ENCODE measurements at places on chromosomes 7 and 10.

- DNase-seq: no peak
These were observed 131.9 kb downstream of the KCNMA1 start for GRCh38 chr10:77505431-77506334.

- DNase-seq: no peak
These were observed 25.3 kb downstream of the COL13A1 start for GRCh38 chr10:69826789-69827554.

- DNase-seq: no peak
These were observed 33.0 kb upstream of the ZNF273 start for GRCh38 chr7:64869912-64870562.

DNA sequence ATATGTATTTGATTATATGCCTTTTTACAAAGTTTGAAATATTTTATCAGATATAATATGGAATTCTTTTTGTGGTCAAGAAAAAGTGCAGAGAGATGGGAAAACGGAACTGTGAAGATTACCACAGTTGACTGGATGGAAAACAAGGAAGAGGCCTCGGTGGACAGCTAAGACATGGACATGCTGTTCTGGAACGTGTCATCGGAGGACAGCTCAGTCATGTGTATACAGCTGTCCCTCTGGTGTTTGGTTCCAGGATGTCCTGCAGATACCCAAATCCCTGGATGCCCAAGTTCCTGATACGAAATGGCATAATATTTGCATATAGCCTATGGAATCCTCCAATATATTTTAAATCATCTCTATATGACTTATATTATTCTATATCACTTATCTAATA lies 49.4 kb downstream of the TRIL start:
- DNase-seq: no peak

GRCh38 chr10:130018265-130018664 lies 54.2 kb upstream of the EBF3 start:
- no peak for DNase-seq

- no peak for DNase-seq
These were observed 102.4 kb downstream of the SEMA3A start for GRCh38 chr7:84092207-84092606.

DNA sequence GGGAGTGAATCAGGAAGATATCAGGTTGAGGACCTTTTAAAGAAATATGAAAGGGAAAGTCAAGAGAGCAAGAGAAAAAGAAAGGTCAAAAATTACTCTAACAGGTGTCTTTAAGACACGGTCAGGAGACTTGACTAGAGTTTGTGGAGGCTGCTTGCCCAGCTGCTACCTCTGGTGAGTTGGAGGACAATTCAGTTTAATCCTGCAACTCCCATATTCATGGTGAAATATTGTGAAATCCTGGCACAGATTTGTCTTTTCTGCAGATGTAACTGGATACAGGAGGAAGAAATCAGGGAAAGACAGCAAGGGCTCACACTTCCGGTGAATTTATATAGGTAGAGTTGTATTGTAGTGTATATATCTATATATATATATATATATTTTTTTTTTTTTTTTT lies 93.5 kb downstream of the AKAP9 start:
- no peak for DNase-seq

DNA sequence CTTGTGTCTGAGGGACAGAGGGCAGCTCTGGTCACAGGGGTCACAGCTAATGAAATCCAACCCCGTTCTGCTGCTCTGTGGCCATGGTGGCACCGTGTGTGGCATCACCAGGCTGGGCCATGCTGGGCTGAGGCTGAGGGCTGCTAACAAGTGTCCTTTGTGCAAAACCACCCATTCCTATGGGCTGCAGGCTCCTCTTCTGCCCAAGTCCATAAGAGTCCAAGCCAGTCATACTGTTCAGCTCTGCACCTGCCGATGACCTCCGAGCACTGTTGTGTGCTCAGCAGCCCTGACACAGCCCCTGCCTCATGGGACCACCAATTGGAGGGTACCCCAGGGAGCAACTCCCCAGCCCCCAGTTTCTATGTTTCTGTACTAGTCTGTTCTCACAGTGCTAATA lies 133.1 kb downstream of the WDR11 start:
- DNase-seq: no peak

DNA sequence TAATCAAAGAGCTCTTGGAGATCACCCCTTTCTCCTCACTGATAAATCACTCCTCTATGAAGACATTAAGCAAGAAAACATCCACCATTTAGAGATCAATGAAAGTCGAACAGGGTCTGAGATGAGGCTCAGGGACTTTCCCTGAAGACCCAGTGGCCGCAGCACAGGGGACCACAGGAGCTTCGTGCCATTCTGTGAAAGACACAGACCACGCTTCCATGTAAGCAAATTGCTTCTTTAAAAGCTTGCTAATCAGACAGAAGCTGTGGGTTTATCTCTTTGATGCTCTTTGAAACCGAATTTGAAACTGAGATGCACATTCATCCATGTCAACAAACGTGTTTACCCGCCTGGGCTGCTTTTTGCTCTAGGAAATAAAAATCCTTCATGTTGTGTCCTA lies 231.9 kb upstream of the PPP2R2D start:
- DNase-seq: no peak

DNA sequence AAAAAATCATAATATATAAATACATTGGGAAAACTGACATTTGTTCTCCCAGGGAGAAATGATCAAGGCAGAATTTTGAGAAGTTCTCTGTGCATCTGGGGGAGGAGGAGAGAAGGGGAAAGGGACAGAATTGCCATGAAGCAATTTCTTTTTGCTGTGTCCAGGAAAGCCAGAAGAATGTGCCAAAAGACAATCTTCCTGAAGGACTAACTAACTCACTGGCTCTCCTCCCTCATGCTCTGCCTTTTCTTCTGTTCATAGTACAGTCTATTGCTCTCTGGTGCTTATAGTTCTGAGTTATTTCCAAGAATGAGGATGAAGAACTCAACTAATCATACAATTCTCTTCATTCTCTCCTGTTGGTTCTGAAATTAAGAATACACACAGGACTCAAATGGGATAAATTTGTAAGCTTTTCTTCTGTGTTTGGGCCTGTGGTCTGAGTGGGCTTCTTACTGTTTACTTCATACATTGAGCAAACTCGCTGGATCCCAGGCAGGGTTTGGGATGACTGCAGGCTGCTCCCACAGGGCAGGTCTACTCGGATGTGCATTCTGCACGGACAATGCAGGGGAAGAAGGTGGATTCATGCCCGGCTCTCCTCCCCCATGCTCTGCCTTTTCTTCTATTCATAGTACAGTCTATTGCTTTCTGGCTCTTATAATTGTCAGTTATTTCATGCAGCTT lies 22.2 kb upstream of the FAM171A1 start:
- no peak for DNase-seq

DNA sequence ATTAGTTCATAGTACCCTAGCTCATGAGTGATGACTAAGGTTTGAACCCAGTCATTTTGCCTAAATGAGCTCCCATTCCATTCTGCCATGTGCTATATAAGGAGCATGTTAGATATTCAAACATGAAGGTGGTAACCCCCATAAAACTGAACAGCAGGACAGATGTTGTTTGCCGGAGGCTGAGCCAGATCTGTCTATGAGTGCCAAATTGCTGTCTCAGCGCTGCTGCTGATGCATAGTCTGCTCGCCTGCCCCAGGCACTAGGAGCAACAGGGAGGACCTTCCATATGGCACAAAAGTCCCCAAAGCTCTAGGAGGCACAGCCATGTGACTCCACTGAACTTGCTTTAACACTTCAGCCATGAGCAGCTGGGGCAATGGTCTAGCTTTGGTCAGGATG lies 466.0 kb upstream of the GHITM start:
- DNase-seq: no peak

DNA sequence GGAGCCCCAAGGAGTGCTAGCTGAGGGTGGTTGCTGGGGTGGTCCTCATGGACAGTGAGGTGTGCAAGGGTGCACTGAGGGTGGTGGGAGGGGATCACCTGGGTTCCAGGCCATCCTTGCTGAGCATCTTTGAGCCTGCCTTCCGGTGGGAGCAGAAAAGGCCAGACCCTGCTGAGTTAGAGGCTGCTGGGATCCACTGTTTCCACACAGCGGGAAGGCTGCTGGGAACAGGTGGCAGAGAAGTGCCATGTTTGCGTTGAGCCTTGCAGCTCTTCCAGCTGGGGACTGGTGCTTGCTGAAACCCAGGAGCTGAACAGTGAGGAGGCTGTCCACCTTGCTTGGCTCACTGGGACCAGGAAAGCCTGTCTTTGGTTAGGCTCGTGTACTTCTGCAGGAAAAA lies 34.9 kb downstream of the PRF1 start:
- no peak for DNase-seq

DNA sequence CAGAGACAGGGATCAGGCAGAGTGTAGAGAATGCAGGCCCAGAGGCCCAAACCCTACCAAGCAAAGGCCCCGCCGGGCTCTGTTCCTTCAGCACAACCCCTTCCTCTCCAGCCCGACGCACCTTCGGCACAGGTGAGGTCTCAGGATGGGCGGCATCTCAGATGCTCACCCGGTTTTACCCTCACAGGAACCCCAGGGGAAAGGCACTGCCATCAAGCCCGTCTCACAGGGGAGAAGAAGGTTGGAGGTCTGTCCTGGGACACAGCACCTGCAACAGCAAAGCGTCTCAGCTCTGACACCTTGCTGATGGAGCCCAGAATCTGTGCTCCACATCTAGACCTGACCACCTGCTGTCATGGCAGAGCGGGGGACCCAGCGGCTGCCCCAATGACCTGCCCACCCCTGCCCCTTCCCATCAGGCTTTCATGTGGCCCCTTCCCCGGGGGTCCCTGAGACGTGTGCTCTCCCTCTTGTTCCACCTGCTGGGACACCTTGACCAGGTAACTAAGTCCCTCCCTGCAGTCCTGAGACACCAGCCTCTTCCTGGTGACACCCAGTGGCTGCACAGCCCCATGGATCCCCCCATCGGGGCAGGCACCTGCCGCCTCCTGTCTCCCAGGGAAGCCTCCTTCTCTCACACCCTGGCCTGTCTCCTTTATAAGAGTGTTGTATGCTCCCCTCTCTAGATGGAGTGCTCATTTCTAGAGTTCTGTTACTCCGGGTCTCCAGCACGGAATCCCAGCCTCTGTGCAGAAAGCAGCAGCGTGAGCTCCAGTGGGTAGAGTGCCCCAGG lies 315.6 kb downstream of the DNAJB6 start:
- no peak for DNase-seq

- DNase-seq: no peak
These were observed 3.7 kb upstream of the STK32C start for GRCh38 chr10:132311338-132311939.

DNA sequence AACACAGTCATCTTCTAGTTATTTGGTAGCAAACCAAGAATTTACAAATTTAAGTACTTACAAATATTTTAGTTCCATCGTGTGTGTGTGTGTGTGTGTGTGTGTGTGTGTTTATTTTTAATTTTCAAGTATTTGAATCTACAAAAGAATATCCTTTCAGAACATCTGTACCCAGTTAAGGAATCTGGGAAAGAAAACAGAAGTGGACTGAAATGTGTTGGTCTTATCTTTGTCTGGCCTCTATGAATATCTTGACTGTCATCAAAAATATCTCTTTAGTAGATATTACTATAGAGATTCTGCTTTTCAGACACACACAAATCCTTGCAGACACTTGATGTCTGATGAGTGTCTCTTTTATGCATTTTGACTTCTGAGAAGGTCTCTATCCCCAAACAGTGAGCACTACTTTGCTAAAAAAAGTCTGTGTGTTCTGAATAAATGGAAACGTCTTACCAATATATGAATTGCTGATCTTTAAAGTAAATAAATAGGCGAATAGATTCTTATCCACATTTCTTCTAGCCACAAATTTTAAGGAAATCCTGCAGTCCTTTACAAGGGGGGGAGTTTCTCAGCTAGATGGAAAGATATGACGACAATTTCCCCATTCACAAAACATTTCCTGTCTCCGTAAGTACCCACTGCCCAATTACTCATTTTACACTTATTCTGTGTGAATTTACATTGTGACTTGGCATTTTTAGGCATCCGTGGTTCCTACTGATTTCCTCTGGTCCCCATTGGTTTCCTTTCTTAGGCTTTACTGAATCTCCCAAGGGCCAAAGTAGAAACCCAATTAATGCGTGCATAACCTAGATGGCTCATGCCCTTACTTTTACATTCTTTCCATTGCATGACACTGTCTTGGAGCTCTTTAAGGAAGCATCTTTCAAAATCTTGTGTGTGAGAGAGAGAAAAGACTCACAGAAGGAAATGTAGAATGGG lies 36.0 kb downstream of the NRCAM start:
- DNase-seq: no peak

DNA sequence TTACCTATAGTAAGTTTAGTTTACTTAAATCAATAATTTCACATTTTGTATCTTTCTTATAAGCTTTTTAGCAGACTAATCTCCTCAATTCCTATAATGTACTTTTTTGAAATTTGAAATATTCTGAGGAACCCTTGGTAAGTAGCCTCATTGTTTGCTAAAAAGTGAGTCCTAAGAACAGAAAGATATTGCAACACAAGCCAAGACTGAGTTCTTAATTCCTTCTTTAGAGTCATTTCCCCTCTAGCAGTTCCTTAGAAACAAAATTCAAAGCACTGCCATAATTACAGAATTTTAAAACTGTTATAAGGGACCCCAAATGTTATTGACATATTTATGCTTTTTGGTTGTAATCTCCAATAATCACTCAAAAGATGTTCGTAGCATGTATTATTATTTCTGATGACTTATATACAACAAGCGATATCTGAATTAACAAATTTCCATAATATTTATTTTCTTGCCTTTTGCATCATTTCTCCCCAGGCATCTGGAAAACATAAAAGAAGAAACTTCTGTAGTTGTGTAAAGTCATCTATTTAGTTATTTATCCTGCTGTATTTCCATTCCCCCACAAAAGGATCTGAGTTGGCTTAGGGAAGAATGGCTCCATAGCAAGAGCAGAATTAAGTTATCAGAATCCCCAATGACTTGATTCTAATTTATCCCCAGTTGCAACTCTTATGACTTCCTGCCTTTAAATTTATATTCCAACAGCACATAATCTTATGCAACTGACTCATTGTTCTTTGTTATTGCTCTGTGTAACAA lies 67.8 kb downstream of the TMEM26 start:
- DNase-seq: no peak

GRCh38 chr7:93238131-93238530 lies 6.0 kb downstream of the VPS50 start:
- no peak for DNase-seq

DNA sequence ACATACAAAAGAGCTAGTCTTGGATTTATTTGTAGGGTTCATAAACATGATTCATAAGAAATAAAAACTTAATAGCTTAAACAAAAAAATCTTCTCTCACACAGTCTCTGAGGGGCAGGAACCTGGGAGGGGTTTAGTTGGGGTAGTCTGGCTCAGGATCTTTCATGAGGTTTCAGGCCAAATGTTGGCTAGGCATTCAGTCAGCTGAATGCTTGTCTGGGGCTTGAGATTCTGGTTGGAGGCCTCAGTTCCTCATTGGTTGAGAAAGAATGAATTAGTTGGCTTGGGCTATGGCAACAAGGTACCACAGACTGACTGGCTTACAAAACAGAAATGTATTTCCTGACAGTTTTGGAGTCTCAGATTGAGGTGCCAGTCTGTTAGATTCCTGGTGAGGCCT lies 74.3 kb downstream of the ANKRD7 start:
- DNase-seq: no peak

GRCh38 chr10:102791754-102792395 lies 45.3 kb downstream of the CYP17A1 start:
- DNase-seq: no peak

GRCh38 chr7:89094269-89094668 lies 298.7 kb upstream of the TEX47 start:
- DNase-seq: no peak
